ENCODE measurements at places on chromosomes 13 and 19.

- DNase-seq, result no peak
Measured at GRCh38 chr13:109384491-109385241, 401.7 kb downstream of the IRS2 start.

DNA sequence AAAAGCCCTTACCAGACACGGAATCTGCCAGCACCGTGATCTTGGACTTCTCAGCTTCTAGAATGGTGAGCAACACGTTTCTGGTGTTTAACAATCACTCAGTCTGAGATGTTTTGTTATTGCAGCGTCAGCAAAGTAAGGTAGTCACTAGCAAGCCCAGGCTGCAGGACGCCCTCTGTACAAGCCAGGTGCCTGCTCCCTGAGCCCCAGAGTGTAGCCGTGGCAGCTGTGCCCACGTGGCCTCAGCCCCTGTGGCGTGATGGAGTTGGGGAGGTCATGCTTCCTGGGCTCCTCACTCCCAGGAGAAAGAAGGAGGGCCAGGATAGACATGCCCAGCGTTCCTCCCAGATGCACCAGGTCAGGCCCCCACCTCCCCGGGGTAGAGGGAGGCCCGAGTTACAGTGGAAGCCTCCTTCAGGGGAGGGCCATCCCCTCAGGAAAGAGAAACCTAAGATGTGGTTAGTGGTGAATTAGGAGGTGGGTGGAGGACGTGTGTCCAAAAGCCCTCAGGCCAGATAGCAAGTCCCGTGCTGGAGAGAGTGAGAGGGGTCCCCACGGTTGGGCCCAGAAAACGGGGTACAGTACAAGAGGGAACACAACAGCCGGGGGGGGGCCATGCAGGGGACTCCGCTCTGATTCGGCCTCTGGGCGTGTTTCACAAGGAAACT, 169.6 kb upstream of the SOX1 start:
- no peak for DNase-seq

GRCh38 chr13:76647550-76647949, 238.7 kb downstream of the KCTD12 start:
- no peak for DNase-seq

DNA sequence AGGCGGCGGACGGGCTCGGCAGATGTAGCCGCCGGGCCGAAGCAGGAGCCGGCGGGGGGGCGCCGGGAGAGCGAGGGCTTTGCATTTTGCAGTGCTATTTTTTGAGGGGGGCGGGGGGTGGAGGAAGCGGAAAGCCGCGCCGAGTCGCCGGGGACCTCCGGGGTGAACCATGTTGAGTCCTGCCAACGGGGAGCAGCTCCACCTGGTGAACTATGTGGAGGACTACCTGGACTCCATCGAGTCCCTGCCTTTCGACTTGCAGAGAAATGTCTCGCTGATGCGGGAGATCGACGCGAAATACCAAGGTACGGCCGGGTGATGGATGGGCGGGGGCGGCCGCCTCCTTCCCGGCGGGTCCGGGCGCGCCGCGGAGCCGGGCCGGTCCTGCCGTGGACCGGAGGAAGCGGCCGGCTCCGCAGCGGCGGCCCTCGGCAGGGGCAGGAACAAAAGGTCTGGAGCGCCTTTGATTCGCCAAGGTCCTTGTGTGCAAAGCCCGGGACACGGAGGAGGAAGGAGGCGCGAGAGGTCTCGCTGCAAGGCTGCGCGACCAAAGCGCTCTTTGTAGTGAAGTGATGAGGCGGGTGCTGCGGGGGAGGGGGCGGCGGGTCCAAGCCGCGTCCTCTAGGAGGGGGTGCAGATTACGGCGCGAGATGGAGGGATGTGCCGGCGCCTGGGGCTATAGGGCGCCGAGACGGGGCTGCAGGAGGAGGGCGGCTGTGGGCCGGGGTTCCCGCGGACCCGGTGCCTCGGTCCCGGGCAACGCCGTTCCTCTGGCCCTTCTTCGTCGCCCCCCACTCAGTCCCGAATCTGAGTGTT, 689 bp downstream of the ING1 start:
- peak; percentile 67 for DNase-seq

GRCh38 chr19:46606019-46606418, 4.9 kb downstream of the CALM3 start:
- no peak for DNase-seq
